ENCODE measurements at places on chromosomes 3 and 15.

GRCh38 chr3:52087731-52088130, 31.4 kb upstream of the DUSP7 start:
- no peak for DNase-seq

DNA sequence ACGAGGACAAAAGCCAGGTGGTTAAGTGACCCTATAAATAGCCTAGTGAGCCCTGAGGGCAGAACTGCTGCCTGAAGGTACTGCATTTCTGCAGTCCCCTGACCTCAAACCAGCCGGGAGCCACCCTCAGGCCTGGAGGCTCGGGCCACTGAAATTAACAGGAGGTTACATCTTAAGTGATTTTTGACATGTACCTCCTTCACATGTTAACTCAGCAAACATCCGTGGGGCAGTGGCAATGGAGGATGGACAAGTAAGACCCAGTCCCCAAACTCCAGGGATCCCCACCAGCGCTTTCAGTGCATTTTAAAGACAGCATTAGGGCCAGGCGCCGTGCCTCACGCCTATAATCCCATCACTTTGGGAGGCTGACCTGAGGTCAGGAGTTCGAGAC, 26.2 kb downstream of the PSTPIP1 start:
- DNase-seq, result no peak

GRCh38 chr3:18531662-18532061, 106.5 kb upstream of the SATB1 start:
- DNase-seq, result no peak

DNA sequence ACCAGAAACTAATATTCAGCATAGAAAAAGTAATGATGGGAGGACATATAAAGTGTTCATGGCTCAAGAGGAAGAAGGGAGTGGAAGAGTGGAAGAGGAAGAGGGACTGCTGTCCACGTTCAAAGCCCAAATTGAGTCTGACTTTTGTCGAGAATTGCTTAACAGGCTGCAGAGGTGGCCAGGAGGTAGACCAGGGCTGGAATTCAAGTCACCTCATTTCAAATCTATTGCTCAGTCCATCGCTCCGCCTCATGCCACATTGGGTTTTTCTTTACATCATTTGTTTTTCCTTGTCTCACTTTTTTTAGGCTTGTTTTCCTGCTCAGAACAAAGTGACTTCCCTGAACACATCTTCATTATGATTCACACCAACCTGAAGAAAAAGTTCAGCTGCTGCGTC, 97.0 kb downstream of the RPL39L start:
- no peak for DNase-seq

- DNase-seq, result no peak
These were observed 453.9 kb downstream of the SQOR start for GRCh38 chr15:46088486-46089445.

- DNase-seq, result no peak
These were observed 47.9 kb downstream of the STT3B start for GRCh38 chr3:31580645-31581044.

DNA sequence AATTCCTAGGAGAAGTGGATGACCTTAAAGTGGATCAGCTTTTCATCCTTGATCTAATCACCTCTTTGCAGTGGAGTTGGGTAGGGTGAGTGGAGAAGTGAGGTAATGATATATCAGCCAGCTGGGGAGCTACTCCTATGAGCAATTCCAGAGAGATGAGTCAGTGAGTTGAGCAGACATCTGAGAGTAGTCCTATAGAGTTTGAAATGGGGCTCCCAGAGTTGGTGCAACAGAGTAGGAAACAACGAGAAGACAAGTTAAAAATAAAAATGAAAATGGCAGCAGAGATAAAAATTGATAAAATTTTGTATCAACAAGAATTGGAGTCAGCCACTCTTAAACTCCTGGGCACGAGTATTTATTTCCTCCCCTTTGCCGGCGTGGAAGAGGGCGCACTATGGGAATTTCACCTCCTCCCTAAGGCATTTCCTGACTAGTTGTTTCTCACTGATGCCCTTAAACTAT, 150.8 kb upstream of the DPH6 start:
- no peak for DNase-seq

DNA sequence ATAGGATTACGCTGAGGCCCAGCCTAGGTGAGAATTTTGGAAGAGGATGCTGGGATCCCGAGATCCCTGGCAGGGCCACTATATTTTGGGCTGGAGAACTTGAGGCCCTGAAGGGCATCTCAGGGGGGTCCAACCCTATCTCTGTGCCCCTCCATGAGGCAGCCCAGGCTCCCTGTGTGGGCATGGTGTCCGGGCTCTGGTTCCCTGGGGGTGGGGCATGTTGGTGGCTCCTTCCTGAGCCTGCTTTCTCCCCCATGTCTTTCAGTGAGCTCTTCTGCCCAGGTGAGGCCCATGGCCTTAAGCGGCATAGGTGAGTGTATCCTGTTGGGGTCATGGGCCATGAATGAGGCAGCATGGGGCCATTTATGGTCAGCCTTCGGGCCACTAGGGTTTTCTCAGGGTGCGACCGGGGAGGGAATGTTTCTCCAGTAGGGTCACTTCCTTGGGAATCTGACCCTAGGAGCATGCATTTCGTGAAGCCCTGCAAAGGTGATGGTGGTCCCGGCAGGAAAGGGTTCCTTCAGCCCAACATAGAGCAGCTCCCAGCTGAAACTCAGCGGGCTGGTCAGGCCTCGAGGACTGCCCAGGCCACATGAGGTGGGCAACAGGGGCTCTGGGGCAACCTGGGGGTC, 191.3 kb downstream of the UBE3A start:
- no peak for DNase-seq
